ENCODE measurements at places on chromosomes 7 and 10. TPM values are rescaled to one million over a fixed set of nuclear protein-coding genes. Genes with fewer than 3 reads are reported as not detected.

GRCh38 chr10:101297901-101298486 is 56.0 kb upstream of the BTRC start:
- H3K4me3 ChIP-seq, result no peak overlapping the region
- H3K36me3 ChIP-seq, result no peaks in the 10 kb centered on the region
- H3K27ac ChIP-seq, result no peak overlapping the region
- peak; percentile 43 for DNase-seq

DNA sequence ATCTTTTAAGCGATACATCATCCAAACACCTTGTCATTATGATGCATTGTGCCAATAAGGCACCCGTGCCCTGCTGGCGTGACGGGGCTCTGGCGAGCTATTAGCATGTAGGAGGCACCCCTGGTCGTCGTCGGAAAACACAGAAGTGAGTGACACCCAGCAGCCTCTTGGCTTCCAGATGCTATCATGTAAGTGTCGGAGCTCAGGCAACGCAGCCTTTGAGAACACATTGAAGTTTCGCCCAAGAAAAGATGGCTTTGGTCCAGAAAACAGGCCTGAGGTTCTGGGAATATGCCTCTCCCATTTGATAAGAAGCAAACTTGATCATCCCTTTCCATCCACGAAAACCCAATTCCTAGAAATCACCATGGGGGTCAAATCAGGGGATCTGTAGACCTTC is 555.3 kb downstream of the GALNT17 start:
- DNase-seq, result no peak
- no peak overlapping the region for H3K27ac ChIP-seq
- H3K36me3 ChIP-seq, result no peaks in the 10 kb centered on the region
- H3K4me1 ChIP-seq, result no peaks in the 10 kb centered on the region
- H3K27me3 ChIP-seq, result no peaks in the 10 kb centered on the region

DNA sequence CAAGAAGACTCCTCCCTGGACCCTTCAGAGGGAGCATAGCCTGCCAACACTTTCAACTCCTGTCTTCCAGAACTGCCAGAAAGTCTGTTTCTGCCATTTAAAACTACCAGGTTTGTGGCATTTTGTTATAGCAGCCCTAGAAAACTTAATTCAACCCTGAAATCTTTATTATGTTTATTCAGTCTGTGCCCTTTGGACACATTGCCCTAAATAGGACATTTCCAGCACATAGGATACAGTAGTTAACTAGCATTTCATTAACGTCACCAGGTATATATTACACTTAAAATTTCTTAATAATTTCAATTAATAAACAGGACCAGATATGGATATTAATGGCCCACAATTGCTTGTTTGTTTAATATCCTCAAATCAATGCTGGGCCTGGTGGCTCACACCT is 54.3 kb downstream of the KCNH2 start:
- H3K36me3 ChIP-seq, result no peaks in the 10 kb centered on the region
- H3K4me3 ChIP-seq, result no peak overlapping the region
- no peaks in the 10 kb centered on the region for H3K4me1 ChIP-seq
- no peak overlapping the region for H3K27ac ChIP-seq
- DNase-seq, result no peak

The RBM17 gene
- total RNA-seq, result 63.3 TPM

The OR6B1 gene
- not detected for total RNA-seq

The KNDC1 gene
- total RNA-seq, result 0.06 TPM

The SLC18A3 gene
- total RNA-seq, result not detected

DNA sequence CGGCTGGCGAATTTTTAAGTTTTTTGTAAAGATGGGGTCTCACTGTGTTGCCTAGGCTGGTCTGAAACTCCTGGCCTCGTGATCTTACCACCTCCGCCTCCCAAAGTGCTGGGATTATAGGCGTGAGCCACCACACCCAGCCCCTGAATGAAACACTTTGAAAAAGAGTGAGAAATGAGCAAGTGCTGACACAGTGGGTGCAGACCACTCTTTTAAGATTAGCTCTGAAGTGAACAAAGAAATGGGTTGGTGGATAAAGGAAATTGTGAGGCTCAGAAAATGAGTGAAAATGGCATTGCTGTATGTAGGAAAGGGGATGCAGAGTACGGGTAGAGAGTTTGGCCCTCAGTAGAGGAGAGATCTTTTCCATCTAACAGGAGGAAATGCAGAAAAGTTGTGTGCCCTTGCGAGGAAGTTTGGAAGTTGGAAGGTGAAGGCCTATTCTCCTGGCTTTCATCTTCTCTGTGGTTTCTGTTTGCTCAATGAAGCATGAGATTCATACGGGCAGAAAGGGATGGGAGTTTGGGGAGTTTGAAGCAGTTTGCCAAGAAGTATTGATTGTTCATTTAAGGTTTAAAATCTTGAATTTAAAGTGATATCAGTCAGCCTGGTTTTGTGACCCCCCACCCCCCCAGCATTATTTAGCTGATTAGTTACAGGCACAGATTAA is 11.0 kb downstream of the MAPK8 start:
- no peak overlapping the region for H3K4me3 ChIP-seq
- no peak for DNase-seq
- no peaks in the 10 kb centered on the region for H3K27me3 ChIP-seq
- H3K4me1 ChIP-seq, result no peaks in the 10 kb centered on the region

DNA sequence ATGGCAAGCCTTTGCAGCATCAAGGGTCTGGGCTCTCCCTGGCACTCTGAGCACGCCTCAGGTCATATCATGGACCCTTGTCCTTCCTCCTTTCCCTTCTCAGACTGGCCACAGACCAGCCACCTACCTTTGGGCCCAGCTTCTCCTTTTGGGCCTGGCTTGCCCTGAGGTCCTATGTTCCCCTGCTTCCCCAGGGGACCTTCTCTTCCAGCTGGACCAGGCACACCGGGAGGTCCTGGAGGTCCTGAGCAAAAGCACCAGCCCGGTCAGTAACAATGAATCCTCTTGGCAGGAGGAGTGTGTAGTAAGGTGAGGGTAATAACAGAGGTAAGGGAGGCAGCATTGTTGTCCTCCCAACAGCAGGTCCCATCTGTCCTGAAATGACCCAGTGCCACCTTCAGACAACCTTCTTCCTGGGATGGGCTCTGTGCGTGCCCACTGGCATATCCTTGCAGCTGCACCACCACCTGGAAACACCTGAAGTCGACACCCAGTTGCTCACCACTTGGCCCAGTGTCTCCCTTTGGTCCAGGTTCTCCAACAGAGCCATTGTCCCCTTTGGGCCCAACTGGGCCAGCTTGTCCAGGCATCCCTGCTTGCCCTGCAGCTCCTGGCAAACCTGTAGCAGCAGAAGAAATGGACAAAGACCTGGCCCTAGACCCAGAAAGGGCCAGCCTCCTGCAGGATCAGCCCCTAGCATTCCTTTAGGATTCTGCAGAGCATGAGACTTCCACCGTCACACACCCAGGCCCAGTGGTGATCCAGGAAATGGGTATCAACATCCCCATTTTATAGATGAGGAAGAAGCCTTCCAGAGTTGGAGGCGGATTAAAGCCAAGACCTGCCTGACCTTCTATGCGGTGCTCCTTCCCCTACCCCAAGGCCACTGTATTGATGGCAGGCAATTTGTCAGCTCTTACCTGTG is 6.4 kb downstream of the SFTPD start:
- no peaks in the 10 kb centered on the region for H3K27me3 ChIP-seq
- H3K4me1 ChIP-seq, result no peaks in the 10 kb centered on the region
- H3K36me3 ChIP-seq, result no peaks in the 10 kb centered on the region
- no peak for DNase-seq
- no peak overlapping the region for H3K4me3 ChIP-seq
- H3K27ac ChIP-seq, result no peak overlapping the region

GRCh38 chr7:112300072-112300471 is 93.6 kb downstream of the ZNF277 start:
- no peak for DNase-seq
- peaks cover 6% of the 10 kb centered on the region for H3K4me1 ChIP-seq
- no peak overlapping the region for H3K4me3 ChIP-seq
- H3K27ac ChIP-seq, result no peak overlapping the region
- no peaks in the 10 kb centered on the region for H3K27me3 ChIP-seq

GRCh38 chr10:61992671-61993668 is 91.5 kb downstream of the ARID5B start:
- H3K27ac ChIP-seq, result peak overlapping the region; percentile 76
- H3K27me3 ChIP-seq, result no peaks in the 10 kb centered on the region
- H3K4me3 ChIP-seq, result peak overlapping the region; percentile 36
- H3K36me3 ChIP-seq, result no peaks in the 10 kb centered on the region
- DNase-seq, result peak; percentile 54

DNA sequence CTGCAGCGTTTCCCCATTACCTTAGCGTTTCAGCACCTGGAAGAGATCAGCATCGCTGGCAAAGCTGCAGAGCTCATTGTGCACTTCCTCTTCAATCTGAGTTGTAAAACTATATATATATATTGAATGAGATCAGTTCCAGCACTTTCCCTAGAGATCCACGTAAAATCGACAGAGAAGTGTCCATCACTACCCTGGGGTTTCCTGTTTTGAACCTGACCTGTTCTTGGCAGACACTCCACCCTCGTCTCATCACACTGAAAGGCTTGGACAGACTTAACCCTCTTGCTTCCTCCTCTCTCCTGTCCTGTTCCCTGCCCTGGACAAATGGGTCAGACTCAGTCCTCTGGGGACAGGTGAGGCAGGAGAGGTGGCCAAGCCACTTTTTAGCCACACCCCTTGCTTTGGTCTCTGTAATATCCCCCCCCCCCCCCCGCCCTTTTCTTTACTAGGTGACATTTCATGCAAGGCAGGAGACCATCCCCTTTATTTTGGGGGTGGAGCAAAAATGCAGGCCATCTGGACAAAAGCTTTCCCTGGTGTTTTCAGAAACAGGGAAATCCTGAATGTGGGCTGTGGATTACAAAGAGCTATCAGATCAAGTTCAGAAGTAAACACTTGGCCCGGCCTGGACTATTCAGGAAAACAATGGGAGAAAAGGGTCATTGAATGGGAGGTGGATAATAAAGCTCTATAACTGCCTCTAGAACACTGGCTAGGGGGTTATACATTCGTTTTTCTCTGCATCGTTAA is 83.7 kb upstream of the KDM7A start:
- H3K36me3 ChIP-seq, result no peaks in the 10 kb centered on the region
- H3K4me1 ChIP-seq, result no peaks in the 10 kb centered on the region
- H3K27ac ChIP-seq, result no peak overlapping the region
- H3K4me3 ChIP-seq, result no peak overlapping the region
- H3K27me3 ChIP-seq, result no peaks in the 10 kb centered on the region

DNA sequence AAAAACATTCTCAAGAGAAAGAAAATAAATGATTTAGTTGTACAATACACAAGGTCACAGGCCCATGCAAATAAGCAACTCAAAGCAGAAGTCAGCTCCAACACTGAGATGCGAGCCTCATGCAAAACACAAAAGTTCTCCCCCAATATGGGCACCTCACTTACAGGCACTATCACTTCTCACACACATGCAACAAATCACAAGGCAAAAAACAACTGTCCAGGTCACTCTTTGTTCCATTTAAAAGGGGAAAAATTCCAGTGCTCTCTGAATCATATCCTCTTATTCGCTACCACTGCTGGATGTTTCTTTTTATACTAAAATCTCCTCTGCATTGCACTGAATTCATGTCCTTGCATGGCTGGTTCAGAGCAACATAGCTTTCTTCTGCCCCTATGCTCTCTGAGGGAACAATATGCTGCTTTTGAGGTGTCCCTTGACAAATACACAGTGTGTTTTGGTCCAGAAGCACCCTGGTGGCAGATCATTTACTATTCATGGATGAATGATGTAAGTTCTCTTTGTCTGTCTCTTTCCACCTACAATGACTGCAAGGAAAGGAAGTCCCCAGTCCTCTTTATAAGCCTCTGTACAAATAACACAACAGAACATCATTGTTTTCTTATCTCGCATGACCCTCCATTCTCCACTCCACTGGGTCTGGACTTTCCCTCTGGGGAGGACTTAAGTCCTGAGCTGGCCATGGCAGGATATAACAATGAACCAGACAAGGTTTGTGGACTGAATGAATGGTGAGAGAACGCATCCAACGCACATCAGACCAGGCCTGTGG is 85.4 kb upstream of the GSDME start:
- no peaks in the 10 kb centered on the region for H3K27me3 ChIP-seq
- H3K4me3 ChIP-seq, result no peak overlapping the region
- H3K4me1 ChIP-seq, result no peaks in the 10 kb centered on the region

DNA sequence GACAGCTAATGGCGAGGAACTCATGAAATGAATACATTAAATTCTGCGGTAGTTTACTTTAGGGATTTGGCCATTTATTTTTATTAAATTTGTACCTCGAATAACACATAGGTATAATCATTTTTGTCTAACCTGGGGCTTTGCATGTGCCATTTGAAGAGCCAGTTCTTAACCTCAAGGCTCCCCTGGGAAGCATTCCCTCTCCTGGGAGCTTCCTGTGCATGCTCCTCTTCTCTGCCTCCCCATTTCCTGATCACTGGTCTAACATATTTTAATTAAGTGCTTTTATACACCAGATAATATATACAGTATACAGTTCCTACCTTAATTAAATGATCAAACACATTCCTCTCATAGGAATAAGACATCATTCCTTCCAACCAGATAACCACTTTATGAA is 183.9 kb upstream of the FZD1 start:
- no peaks in the 10 kb centered on the region for H3K27me3 ChIP-seq
- H3K4me1 ChIP-seq, result peaks cover 16% of the 10 kb centered on the region
- DNase-seq, result no peak
- no peak overlapping the region for H3K27ac ChIP-seq
- no peaks in the 10 kb centered on the region for H3K36me3 ChIP-seq

The PAXIP1 gene
- 7.0 TPM for total RNA-seq

The ANKRD30A gene
- not detected for total RNA-seq
